ENCODE measurements at places on chromosomes 12 and 14.

GRCh38 chr12:17017402-17017801, 411.4 kb upstream of the LMO3 start:
- no peak for DNase-seq

DNA sequence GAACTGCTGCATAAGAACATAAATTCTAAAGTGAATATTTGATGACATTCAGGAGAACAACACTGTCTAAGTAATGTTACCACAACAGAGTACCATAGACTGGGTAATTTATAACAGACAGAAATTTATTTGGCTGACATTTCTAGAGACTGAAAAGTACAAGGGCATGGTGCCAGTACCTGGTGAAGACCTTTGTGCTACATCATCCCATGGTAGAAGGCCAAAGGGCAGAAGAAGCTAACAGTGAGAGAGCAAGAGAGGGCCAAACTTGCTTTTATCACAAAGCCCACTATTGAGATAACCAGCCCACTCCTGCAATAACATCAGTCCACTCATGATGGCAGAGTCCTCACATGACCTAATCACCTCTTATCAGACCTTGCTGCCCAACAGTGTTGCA, 88.8 kb downstream of the FIGNL2 start:
- no peak for DNase-seq

DNA sequence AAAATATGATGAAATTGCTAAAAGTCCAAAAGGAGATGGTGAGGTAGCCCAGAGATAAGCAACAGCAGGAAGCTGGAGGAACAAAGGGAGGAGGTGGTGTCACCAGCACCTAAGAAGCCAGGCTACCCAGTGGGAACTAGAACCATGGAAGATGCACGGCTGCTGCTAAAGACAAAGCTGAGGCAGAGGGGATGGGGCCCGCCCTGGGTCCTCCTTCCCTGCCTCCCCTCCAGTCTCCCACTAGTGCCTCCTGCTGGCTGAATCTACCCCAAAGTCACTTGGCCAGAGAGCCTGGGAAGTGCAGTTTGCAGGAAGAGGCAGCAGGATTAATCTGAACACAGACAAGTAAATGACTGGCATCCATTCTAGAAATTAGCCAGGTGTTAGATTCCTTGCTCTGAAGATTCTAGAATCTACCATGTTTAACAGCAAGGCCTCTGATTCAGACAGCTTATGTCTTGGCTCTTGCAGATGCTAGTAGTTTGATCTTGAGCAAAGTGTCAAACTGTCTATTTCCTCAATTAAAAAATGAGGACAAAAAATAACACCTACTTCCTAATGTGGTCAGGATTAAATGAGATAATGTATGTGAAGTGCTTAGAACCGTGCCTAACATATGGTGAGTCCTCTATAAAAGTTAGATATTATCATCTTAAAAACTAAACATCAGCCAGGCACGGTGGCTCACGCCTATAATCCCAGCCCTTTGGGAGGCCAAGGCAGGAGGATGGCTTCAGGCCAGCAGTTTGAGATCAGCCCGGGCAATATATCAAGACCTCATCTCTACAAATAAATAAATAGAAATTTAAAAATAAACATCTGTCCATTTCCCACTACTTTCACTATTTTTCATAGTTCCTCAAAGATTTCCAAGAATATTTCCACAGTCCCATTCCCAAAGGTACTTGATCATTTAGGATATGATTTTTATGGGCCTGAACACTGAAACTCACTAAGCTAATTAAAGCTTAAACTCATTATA, 5.8 kb upstream of the LRP10 start:
- no peak for DNase-seq

GRCh38 chr14:32201816-32202490, at the start of gene RNU6-7:
Gene RNU6-7 (plus strand): TSS chr14:32202045.
- DNase-seq: no peak

GRCh38 chr12:13218641-13219040, 22.1 kb downstream of the EMP1 start:
- no peak for DNase-seq

DNA sequence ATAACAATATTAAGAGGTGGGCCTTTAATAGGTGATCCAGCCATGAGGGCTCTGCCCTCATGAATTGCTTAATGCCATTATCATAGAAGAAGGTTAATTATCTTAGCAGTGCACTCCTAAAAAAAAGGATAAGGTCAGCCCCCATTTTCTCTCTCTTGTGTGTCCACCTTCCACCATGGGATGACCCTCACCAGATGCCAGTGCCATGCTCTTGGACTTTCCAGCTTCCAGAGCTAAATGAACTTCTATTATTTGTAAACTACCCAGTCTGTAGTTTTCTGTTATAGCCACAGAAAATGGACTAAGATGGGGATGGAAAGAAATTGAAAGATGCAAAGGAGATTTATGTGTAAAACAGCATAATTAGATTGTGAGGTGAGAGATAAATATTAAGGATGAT, 125.4 kb downstream of the FOXA1 start:
- DNase-seq: no peak

DNA sequence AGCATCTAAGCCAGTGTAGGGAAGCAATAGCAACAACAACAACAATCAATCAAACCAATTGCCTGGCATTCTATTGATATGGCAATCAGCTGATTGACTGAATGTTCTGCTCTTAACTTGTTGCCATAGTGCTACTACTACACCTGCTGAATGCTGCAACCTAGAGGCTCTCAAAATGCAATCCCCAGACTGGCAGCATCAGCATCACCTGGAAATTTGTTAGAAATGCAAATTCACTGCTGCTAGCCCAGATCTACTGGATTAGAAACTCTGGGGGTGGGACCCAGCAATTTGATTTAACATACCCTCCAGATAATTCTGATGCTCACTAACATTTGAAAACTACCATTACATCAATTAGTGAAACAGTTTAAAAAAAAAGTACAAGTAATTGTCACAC, 363.6 kb downstream of the SNAPC1 start:
- DNase-seq: no peak

DNA sequence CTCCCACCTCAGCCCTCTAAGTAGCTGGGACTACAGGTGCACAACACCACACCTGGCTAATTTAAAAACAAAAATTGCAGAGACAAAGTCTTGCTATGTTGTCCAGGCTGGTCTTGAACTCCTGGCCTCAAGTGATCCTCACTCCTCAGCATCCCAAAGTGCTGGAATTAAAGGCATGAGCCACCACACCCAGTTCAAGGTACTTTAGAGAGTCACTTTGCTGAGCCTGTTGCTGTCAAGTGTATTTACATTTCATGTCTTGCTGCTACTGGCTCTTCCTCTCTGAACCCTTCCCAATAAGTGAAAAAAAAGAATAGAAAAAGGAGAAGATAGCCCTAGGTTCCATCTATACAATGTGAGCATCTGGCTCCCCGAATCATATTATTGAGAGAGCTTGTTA, 38.4 kb downstream of the SLCO1A2 start:
- DNase-seq: no peak

- no peak for DNase-seq
These were observed 21.0 kb upstream of the JDP2 start for GRCh38 chr14:75406856-75407255.

DNA sequence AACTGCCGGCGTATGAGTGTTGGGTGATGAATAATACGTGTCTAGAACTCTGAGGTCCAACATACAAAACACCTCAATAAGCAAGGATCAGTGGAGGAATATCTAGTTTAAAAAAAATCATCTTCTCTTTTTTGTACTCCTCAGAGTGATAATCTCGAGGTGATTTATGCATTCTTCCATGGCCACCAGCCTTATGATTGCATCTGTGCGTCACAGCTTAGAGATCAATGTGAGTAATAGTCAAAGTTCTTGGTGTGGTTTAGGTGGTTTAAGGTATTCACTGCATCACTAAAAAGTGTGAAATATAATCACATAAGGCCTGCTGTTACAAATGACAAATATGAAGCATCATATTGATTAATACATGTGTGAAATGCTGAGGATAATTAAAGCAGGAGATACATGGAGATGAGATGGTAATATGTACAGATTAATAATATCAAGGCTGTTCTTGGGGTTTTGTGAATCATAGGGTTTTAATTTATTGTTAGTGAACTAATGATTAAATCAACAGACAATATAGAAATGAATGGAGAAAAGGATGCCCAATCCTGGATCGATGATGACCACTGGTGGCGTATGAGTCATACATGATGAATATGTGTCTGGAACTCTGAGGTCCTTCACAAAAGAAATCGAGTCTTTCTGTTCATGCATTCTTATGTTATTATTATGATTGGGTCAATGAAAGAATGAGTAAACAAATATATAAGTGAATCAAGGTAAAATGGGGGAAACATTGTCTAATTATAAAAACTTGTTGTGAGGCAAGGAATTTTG, 68.8 kb upstream of the RTL1 start:
- no peak for DNase-seq

DNA sequence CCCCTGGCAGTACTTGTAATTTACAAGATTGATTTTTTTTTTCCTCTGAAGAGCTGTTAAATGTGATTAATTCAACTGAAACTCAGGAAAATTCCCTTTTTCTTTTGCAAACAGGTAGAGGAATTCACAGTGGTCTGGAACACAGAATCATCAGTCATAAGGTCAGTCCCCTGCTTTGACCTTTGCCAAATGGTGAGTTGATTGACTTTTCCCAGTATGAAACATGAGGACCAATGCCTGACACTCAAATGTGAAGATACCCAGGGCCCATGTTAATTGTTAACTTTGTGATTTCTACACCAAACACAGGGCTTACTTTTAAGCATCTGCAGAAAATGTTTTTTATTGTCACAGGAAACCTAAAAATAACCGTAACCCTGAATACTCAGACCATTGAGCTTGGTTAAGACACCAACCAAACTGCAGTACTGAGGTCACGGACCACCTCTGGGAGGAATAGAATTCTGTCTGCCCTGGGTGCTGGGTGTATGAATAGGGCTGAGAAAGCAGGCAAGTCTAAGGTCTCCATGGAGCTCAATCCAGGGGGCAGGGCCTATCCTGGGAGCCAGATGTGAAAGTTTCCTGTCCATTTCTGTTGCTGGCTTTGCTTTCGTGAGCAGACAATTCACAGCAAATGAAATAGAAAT, 192.4 kb downstream of the TMX1 start:
- DNase-seq: no peak

GRCh38 chr12:8668441-8668840, 5.8 kb upstream of the MFAP5 start:
- no peak for DNase-seq

GRCh38 chr12:64008596-64008995, 164.1 kb downstream of the SRGAP1 start:
- DNase-seq: no peak

DNA sequence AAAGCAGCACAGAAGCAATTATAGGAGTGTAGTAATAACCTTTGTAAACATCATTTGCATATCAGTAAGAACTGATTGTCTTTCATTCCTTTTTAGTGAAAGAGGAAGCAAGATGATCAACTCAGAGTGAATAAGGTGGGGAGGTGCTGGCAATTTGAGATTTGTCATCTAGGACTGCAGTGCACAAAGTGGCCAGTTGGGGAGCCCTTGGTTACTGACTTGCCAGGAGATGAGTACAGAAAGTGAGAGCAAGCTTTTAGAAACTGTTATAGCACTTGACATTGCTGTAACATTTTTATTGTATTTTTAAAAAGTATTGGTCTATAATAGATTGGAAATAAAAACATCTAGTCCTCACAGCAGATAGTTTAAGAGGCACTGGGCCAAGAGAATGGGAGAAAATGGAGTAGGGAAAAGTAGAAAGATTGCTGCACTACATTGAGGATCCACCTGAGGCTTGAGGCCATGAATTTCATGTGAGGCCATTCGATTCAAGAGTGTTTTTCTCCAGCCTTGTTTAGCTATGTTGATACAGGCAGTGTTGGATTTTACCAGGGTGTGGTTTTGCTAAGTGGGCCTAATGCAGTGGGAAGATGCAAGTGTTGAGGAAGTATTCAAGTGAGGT, 98.2 kb downstream of the SNAPC1 start:
- DNase-seq: peak; percentile 48

DNA sequence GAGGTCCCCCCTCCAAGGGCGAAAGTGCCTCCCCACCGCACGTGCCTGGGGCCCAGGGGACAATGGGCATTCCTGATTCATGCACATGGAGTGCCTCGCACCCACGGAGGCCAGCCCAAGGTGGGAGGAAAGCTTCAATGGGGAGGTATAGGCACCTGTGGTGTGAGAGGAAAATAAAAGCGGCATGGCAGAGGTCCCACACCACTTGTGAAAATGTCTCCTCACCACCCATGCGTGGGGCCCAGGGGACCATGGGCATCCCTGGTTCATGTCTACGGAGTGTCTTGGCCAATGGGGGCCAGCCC, 384.7 kb downstream of the ALG10 start:
- DNase-seq: no peak

- no peak for DNase-seq
These were observed 12.3 kb downstream of the CCDC88C start for GRCh38 chr14:91405241-91405721.

DNA sequence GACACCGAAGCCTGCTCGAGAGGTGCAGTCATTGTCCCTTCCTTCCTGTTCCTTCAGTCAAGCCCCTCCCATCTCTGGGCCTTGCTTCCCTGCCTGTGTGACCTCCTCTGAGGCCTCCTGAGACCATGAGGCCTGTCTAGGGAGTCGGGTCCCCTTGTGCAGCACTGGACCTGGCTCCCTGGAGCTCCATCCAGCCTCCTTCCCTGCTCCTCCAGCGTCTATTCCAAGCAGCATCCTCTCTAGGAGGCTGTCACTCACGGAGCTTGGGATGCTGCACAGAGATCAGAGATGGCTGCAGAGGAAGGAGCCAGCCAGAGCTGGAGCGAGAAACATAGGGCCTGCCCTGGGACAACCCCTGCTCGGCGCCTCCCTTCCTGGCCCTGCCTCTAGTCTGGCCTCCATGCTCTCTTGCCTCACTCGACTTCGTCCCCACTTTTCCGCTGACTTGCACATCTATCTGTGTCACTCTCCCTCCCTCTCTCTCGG, 142.7 kb downstream of the BCL11B start:
- DNase-seq: no peak

DNA sequence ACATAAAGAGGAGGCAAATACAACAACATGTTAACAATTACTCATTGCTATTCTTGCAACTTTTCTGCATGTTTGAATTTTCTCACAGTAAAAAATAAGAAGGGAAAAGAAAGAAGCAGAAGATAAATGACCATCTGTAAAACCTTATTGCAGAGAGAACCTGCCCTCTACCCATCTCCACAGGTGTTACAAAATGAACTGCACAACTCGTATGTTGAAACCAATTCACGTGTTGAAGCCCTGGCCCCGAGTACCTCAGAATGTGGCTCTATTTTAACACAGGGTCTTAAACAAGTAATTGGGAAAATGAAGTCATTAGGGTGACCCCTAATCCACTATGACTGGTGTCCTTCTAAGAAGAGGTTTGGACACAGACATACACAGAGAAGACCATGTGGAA, 39.5 kb downstream of the FOXN3 start:
- no peak for DNase-seq

DNA sequence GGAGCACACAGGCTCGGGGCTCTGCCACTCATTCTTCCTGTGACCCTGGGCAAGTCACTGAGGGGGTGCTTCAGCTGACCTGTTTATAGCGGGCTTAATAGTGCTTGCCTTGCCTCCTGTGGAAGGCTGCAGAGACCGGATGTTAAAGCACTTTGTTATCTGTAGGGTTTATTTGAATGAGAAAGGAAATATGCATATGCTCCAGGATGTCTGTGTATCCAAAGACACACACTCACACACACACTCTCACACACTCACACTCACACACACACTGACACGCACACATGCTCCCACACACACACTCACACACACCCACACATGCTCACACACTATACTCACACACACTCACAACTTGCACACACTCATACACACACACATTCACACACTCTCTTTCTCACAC, 56.1 kb upstream of the DDX11 start:
- no peak for DNase-seq

GRCh38 chr14:81982046-81982445, 448.4 kb upstream of the SEL1L start:
- no peak for DNase-seq
